Aorta (tissue), 5 donors: ENCODE measurements at places on chromosomes 2 and 18. TPM values are rescaled to one million over a fixed set of nuclear protein-coding genes. Genes with fewer than 3 reads are reported as not detected.

GRCh38 chr2:100012561-100012960 is 129.8 kb downstream of the AFF3 start:
- DNase-seq: no peak

DNA sequence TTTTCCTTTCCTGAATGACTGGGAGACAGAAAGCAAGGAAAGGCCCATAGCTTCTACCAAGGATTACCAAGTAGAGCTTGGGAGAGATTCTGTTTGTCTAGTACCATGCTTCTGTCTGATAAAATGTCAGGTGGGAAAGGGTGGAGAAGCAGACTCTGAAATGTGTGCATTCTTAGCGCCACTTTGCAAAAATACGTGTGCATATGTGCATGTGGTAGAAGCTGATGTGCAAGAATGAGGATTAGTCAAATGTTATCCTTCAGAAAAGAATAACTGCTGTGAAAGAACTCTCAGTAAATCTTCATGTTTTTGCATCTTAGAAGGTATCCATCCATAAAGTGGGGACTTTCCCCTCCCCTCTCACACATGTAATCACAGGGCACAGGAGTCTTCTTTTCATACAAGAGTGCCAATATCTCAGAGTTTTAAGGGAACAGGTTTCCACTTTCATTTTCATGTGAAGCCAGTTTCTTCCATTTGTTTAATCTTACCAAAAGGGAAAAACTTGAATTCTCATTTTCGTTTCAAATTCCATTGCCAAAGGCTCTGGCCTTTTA is 15.4 kb upstream of the DGKD start:
- no peak for DNase-seq

- DNase-seq: no peak
Observed at GRCh38 chr2:33457556-33458247, 18.7 kb upstream of the RASGRP3 start.

GPR39 gene
- total RNA-seq: 0.42 TPM

GRCh38 chr18:22822024-22822423 is 111.1 kb upstream of the RBBP8 start:
- DNase-seq: no peak

GRCh38 chr2:195871326-195871725 is 197.3 kb downstream of the DNAH7 start:
- no peak for DNase-seq
